AG08396 (cell line): ENCODE measurements at places on chromosomes 6 and 20.

DNA sequence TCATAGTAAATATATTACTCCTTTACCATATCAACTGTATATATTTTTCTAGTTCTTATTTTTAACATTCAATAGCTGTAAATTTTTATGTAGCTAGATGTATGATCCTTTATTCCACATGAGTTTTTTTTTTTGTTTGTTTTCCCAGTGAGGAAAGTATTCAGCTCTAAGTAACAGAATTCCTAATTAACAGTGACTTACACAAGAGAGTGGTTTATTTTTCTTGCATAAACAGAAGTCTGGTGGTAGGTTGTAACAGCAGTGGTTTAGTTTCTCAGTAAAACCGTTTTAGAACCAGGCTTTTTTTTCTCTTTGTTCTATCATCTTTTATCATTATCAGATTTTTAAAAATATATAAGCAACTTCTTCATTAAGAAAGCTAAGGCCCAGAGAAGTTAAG is 116.9 kb upstream of the FLRT3 start:
- no peak for DNase-seq

- no peak for DNase-seq
Measured at GRCh38 chr6:162070639-162071038, 656.9 kb downstream of the PRKN start.

- no peak for DNase-seq
Measured at GRCh38 chr6:144816936-144817335, 531.8 kb downstream of the UTRN start.

DNA sequence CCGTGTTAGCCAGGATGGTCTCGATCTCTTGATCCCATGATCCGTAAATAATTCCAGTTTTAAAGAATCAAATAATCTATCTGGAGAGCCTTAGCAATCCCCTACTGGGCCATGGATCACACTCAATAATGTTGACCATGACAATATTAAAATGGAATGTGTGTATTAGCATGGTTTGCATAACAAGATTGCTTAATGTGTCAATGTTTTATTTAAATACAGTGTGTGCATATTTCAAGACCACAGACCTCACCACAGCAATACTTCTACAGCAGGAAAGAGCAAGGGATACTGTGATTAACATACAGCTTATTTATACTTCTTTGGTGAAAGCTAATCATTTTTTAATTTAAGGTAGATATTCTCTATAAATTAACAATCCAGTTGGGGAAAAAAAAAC is 470.4 kb downstream of the TFAP2B start:
- DNase-seq: no peak

- DNase-seq: no peak
Measured at GRCh38 chr20:23011008-23011721, 23.9 kb upstream of the SSTR4 start.

DNA sequence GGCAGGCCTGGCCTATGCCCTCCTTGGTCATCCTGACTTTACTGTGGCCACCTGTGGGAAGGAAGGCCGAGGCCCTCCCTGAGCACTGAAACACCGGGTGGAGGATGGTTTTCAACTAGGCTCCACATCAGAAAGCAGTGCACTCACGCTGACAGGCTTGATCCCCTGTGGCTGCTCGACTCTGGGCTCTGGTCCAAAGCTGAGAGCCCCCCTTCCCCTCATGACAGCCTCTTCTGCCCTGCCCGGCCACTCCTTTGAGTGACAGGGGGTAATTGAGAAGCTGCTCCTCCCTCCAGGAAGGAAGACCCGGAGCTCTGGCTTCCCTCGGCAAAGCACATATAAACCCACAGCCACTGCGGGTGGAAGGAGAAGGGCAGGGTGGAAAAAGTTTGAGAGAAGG is 43.6 kb downstream of the MUC22 start:
- no peak for DNase-seq

DNA sequence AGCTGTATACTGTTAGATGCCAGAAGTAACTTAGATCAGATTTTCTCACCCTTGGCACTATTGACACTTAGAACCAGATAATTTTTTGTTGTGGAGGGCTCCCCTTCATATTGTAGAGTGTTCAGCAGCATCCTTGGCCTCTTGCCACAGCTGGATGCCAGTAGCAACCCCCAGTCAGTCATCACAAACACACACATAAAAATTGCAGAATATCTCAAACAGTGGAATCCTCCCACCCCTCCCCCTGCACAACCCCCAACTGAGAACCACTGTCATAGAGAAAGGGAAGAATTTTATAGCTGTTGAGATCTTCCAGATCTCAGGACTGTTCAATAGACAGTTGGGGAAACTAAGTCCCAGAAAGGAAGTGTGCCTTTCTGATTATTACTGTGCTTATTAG is 81.2 kb upstream of the VSTM2L start:
- DNase-seq: peak; percentile 24

GRCh38 chr6:143803769-143804568 is 39.2 kb upstream of the LTV1 start:
- no peak for DNase-seq

DNA sequence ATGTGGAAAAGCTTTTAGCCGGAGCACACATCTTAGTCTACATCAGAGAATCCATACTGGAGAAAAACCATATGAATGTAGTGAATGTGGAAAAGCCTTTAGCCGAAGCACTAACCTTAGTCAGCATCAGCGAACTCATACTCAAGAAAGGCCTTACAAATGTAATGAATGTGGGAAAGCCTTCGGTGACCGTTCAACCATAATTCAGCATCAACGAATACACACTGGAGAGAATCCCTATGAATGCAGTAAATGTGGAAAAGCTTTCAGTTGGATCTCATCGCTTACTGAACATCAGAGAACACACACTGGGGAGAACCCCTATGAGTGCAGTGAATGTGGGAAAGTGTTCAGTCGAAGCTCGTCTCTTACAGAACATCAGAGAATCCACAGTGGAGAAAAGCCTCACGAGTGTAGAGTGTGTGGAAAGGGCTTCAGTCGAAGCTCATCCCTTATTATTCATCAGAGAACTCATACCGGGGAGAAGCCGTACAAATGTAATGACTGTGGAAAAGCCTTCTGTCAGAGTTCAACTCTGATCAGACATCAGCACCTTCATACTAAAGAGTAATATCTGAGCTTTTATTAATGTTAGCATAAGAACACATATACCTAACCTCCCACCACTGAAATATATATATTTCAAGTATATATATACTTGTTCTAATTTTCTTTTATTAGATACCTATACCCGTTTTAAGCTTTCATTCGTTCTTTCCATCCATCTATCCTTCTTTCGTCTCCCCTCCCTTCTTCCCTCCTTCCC is 12.5 kb downstream of the ZNF391 start:
- no peak for DNase-seq

DNA sequence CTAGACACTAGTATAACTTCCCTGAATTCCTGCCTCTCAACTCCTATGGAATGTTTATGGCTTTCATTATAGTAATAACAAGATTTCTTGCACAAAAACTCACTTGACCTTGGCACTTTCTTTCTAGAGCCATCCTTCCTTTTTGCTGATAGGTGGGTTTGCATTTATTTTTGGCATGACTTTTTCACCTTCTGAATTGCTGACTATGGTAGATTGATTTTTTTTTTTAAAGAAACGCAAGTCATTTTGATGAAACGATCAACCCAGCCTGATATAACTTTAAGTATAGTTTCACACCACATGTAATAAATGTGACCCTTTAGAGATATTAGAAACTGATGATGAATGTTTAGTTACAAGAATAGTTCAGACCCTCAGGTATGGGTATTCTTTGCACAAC is 61.8 kb downstream of the BMP6 start:
- no peak for DNase-seq

GRCh38 chr6:4405621-4406212 is 270.3 kb upstream of the ECI2 start:
- DNase-seq: no peak

DNA sequence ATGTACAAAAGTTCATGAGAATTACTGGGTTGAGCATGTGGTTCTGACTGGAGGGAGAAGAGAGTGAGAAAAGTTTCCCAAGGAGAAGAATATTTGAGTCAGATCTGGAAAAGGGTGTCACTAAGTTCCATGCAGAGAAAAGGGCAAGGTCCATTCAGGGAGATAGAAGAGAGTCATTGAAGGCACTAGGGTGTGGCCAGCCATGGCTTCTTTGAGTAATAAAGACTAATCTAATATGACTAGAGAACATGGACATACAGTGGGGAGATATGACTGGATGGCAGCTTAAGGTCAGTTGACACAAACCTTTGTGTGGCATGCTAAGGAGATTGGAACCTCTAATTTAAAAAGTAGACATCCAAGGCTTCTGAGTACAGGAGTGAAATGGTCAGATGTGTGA is 10.7 kb upstream of the SLC17A4 start:
- DNase-seq: no peak

GRCh38 chr6:53241938-53242337 is 93.3 kb upstream of the GCM1 start:
- no peak for DNase-seq

DNA sequence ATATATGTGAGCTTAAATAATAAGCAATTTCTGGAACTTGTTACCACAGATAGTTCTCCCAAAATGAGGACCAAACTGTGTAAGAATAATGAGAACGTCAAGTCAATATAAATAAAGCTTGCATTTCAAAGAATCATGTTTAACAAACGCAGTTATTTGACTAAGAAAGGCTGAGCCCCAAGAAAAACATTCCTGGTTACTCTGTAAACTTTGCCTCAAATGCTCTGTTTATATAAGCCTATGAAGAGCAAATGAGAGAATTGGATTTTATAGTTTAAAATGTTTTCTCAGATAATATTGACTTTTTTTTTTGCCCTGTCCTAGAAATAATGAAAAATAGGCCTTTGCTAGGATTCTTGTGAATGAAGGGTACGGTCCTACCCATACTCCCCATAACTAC is 81.3 kb downstream of the C6orf52 start:
- peak; percentile 52 for DNase-seq

DNA sequence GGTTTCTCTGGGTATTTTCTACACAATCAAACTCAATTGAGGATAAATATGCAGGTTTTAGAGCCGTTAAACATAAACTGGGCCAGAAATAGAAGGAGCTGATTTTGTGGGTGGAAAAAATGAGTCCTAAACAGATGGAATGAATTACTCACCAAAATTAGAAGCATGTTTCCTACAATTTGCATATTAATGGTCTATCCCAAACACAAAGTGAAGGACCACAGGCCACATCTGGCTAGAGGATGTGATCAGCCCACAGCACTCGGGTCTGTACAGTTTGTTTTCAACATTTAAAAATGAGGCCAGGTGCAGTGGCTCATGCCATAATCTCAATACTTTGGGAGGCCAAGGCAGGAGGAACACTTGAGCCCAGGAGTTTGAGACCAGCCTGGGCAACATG is 296.3 kb downstream of the PREX1 start:
- no peak for DNase-seq

DNA sequence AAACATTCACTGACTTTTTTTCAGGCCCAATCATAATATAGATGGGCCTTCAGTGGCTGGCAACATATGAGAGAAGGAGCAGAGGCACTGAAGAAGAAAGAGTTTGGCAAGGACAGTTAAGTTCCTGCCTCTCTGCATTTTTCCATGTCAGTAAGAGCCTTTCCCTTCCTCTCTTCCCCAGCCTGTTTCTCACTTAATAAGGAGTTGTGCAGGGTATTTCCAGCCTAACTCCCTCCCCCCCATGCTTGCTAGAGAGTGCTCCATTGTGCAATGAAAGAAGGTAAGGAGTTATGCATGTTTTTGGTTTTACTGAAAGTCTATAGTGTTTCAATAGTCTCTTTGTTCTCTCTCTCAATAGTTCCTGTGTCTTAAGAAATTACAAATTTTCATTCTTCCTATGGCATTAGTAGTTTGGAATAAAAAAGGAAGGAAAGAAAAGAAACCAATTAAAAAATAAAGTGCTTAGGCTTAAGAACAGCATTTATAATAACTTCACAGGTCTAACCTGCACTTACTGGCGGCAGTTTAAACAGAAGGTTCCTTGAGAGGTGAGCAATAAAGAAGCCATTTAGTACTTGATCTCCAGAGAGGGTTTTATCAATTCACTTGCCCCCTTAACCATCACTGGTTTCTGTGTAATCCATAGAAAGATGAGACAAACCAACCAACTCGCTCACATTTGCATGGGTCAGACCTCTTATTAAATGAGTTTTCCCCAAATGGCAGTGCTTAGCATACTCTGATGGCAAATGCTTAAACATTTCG is 251.1 kb downstream of the PTPRT start:
- DNase-seq: no peak

GRCh38 chr20:57249772-57250171 is 16.7 kb downstream of the BMP7 start:
- no peak for DNase-seq

- DNase-seq: no peak
Measured at GRCh38 chr6:136470044-136470443, 80.2 kb downstream of the MAP7 start.

DNA sequence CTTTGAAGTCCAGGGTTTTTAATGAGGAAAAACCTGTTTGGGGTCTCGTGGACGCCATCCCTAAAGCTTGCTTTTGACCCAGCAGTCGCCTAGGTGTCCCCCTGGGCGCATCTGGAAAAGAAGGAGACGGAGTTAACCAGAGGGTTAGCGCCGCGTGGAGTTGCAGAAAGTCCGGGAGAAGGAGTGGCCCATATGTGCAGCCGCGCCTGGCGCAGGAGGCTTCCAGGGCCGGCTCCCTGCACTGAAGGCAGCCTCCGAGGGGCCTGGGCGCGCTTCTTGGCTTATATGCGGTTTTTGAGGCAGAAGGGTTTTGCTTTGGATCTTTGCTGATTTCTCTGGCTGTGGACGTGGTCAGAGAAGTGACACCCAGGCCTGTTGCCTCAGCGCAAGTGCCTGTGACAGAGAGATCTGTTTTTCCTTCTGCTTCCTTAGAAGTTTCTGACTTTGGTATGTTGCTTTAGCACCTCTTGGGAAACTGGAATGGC is 987 bp downstream of the TMEM181 start:
- peak; percentile 50 for DNase-seq

GRCh38 chr20:14951105-14951504 is 613.7 kb upstream of the FLRT3 start:
- no peak for DNase-seq

DNA sequence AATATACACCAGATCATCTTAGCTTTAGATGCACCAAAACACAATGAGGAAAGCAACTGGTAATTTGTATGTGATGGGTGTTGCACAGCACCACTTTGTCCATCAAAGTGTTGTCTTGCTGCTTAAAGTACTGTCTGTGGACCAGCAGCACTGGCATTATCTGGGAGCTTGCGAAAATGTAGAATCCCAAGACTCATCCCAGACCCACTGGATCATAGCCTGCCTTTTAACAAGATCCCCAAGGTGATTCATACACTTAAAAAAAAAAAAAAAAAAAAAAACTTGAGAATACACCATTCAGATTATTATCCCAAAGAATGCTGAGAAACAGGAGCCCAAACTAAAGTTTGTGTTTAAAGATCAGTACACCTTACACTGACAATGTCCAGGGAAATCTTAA is 123.4 kb downstream of the TASP1 start:
- DNase-seq: no peak

GRCh38 chr6:2783188-2783963 is 18.2 kb downstream of the WRNIP1 start:
- DNase-seq: no peak

GRCh38 chr6:54801669-54802068 is 44.9 kb upstream of the FAM83B start:
- peak; percentile 47 for DNase-seq

DNA sequence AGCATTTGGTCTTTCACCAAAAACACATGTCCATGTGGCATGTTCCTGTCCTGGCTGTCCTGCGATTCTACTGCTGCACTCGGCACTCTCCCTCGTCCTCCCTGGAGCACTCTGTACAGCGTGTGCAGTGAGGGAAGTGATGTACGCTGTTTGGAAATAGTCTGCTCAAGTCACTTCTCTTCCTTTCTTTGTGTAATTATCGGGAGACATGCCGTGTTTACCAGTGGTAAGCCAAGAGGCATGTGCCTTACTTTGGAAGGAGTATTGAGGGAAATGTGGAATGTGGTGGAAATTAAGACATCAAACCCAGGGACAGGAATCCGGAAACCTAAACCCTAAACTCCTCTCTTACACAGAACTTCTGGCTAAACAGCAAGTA is 268.5 kb upstream of the FOXQ1 start:
- DNase-seq: peak; percentile 40
